Common myeloid progenitor, CD34-positive (primary cell): ENCODE measurements at places on chromosomes 7 and 10.

DNA sequence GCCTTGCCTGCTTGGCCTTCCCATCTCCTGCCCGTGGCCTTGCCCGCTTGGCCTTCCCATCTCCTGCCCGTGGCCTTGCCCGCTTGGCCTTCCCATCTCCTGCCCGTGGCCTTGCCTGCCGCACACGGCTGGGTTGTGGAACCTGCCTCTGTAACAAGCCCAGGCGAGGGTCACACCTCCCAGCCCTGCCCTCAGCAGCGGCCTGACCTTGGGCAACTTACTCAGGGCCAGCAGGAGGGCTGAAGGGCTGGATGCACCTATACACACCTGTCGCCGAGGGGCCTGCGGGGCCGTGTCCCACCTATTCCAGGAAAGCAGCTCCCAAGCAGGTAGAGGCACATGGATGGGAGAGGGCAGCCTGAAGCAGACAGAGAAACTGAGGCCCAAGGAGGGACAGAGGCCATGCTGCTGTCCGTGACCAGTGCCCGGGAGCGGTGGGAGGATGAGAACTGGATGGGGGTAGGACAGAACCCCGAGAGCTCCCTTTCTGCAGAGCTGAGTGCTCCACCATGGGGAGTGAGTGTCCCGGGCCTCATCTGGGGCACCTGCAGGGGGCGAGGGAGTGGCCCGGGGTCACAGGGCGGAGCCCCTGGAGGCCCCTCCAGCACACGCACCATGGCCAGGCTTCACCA, 277.6 kb downstream of the ELFN1 start:
- no peak for DNase-seq

DNA sequence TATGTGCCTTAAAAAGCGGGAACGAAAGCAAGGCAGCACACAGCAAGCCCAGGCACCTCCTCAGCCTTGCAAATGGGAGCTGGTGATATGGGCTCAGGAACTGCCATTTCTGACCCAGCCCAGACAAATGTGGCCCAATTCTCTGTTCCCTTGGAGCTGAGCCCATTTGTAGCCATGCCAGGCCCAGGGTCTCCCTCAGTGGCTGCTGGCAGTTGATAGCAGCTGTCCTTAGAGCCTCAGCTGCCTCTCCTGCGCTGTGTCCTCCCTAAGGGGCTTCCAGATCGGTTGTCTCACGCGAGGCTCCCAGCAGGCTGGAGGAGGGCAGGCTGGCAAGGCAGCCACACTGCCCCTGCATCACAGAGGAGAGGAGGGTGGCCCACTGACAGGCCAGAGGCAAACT, 275.8 kb downstream of the KCNMA1 start:
- DNase-seq = no peak

DNA sequence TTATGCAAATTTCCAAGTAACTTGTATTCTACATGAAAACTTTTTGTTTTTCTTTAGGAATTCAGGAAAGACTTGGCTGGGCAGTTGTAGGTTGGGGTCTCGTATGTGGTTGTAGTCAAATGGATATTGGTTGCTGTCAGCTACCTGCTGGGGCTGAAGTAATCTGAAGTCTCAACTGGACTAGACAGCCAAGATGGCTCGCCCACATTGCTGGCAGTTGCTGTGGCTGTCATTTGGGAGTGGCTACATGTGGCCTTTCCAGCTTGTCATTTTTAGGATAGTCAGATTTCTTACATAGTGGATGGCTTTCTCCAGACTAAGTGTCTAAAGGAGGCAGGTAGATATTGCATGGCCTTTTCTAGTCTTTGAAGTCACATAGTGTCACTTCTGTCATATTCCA, 32.6 kb downstream of the EXOC6 start:
- DNase-seq = no peak

- DNase-seq = no peak
Observed at GRCh38 chr7:152132812-152133211, 107.3 kb downstream of the GALNT11 start.

GRCh38 chr10:79323602-79324001, 23.7 kb upstream of the PPIF start:
- no peak for DNase-seq

- no peak for DNase-seq
Observed at GRCh38 chr10:90788199-90788491, 69.7 kb downstream of the HTR7 start.

- no peak for DNase-seq
Observed at GRCh38 chr10:121862649-121863048, 65.2 kb downstream of the ATE1 start.

DNA sequence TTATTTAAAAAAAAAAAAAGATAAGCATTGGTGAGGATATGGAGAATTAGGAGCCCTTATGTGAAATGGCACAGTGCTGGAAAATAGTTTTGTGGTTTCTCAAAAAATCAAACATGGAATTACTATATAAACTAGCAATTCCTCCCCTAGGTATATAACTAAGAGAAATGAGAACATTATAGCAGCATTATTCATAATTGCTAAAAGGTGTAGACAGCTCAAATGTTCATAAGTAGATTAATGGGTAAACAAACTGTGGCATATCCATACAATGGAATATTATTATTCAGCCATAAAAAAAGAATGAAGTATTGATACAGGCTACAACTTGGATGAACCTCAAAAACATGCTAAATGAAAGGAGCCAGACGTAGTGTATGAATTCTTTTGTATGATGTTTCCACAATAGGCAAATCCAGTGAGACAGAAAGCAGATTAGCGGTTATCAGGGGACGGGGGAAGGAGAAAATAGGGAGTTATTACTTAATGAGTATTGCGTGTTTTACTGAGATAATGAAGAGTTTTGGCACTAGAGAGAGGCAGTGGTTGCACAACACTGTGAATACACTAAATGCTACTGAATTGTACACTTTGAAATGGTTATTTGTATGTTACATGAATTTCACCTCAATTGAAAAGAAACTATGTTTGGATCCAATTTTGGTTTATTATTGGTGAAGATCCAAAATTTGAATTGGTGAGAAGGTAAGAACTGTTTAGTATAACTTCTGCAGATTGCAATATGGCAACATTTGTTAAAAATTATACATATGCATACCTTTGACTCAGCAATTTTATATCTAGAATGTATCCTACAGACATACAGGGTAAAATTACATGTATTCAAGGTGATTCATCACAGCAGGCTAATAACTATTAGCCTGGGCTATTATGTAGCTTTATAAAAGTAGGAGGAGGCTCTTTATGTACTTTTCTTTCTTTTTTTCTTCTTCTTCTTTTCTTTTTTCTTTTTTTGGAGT, 69.7 kb downstream of the VCL start:
- DNase-seq = peak; percentile 47

DNA sequence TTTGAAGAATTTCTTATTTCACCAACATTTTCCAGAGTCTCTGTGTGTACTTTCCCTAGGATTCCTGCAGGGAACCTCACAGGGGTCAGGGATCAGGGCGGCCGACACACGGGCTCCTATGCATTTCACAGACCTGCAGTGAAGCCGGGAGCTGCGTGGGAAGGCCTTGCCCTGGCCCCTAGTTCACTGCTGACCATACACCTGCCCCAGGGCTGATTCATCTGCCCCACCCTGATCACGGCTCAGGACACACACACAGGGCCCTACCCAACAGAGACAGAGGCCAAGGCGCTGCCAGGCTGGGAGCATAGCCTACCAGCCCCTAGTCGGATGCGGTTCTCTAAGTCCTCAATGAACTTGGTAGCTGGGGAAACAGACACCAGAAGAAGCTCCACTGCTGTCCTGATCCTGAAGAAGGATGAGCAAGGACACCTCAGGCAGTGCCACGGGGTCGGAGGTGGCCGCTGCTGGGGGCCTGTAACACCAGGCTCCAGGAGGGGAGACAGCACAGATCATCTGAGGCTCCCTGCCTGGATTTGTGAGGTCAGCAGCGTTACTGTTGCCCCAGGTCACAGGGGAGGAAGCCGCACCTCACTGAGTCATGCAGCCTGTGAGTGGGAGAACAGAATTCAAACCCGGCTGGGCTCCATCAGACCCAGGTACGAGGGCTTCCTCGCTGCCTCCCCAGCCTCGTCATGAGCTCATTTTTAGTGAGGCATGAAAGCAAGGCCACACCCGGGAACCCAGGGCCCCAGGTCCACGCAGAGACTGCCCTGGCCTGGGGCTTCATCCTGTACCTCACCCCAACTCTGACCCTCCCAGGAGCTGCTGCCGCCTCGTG, 278.8 kb upstream of the PPP2R2D start:
- DNase-seq = no peak

GRCh38 chr7:41582116-41582515, 120.8 kb downstream of the INHBA start:
- no peak for DNase-seq

DNA sequence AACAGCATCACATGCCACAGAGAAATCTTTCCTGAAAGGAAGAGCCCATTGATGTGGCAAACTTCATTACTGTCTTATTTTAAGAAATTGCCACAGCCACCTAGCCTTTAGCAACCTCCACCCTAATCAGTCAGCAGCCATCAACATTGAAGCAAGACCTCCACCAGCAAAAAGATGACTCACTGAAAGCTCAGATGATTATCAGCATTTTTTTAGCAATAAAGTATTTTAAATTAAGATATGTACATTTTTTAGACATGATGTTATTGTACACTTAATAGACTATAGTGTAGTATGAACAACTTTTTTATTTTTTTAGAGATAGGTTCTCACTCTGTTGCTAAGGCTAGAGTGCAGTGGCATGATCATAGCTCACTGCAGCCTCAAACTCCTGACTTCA, 14.8 kb downstream of the STEAP1B start:
- no peak for DNase-seq
